ENCODE measurements at places on chromosomes 13 and 19.

GRCh38 chr13:24747248-24748060, 16.5 kb upstream of the RNF17 start:
- no peak for DNase-seq

GRCh38 chr13:99383946-99384345, 76.7 kb upstream of the GPR183 start:
- DNase-seq: no peak

DNA sequence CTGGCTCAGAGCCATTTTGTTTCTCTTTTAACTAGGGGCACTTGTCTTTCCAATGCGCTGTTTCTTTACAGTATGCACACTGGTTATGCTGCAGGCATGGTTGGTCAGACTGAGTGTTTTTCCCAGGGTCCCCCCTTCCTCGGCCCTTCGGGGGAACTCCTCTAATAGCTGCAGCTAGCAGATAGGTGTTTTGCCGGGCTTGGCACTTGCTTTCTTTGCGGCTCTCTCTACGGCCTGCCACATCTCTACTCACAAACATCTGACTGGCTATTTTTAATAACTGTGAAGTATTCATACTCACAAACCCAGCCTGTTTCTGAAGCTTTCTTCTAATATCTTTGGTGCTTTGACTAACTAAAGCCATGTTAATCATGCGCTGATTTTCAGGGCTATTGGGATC, 89.4 kb downstream of the SLC25A15 start:
- DNase-seq: no peak

GRCh38 chr19:46134527-46134926, 10.0 kb upstream of the IGFL3 start:
- no peak for DNase-seq

GRCh38 chr13:30431269-30431940, 9.1 kb downstream of the UBE2L5 start:
- no peak for DNase-seq

DNA sequence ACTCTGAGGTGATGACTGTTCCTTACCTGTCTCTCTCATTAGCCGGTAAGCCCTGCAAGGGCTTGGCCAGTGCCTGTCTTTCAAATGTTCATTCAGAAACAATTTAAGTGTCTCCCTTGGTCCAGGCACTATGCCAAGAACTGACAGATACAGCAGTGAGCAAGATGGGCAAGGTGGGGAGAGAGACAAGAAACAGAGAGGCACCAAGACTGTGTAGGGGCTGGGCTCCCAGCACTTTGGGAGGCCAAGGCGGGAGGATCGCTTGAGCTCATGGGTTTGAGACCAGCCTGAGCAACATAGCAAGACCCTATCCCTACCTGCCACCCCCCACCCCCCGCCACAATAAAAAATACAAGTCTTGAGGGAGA, 1.3 kb upstream of the CCNE1 start:
- no peak for DNase-seq

DNA sequence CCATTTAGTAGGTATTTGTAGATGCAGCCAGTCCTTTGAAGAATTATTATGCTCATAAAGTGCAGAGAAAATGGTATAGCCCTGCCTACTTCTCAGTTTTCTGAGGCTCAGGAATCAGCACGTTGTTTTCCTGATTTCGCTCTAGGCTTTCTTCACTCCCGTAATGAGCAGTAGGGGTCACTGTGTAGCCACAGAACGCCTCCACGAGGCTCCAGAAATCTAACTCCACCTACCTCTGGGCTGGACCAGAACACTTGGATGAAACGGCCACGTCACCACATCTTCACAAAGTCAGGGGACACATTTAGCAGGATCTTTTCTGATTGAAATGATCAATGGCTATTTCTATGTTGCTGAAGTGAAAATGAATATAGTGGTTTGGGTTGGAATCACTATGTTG, 49.8 kb upstream of the GTF3A start:
- DNase-seq: peak; percentile 71

DNA sequence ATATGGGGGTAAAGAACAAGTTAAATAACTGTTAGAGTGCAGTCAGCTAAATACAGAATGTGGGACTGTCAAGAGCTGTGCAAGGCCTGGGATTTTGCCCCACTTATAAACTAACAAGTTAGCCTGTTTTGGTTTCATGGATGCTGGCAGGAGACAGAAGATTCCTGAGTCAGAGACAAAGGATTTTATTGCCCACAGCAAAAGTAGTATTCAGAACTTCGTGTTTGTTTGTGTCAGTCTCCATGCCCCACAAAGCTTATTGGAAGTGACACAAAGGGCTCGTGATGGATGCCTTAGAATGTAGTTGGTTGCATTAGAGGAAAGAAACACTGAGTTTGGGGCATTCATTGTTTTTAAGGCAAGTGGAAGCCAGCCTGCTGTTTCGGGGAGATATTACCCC, 22.2 kb upstream of the SPRYD7 start:
- DNase-seq: no peak

DNA sequence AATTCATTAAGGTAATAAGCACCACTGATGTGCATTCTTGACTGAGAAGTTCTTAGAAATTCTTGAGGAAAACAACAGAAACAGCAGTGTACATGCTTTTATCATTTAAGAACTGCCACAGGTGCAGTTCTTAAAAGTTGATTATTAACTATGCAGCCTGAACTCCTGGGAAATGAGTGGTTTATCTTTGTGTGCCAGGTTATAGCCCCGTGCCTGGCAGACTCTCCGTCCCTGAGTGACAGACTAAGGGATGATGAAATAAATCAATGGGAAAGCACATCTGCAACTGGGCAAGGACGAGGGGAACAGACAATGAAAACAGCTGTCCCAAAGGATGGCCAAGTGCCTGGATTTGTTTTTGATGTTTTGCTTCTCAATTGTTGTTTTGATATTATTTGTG, 84.4 kb upstream of the SPATA13 start:
- DNase-seq: no peak

- no peak for DNase-seq
Measured at GRCh38 chr13:102003848-102004570, 397.8 kb downstream of the FGF14 start.

GRCh38 chr19:30089086-30089665, 147.1 kb downstream of the URI1 start:
- no peak for DNase-seq

DNA sequence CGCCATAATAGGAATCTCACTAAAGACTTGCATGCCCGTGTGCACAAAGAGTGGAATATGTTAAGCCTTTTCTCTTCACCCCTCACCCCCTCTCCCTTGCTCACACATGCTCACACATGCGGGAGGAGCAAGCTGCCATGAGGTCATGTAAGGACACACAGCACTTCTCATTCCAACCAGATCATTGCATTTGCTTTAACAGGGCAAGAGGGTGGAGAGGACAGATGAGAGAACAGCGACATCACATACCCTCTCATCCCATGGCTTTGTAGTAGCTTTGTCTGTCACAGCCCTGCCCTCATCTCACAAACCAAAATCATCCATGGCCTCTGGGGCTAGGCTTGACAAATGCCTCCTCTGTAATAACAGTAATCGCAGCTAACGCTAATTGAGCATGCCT, 145.6 kb upstream of the FRY start:
- DNase-seq: peak; percentile 85

DNA sequence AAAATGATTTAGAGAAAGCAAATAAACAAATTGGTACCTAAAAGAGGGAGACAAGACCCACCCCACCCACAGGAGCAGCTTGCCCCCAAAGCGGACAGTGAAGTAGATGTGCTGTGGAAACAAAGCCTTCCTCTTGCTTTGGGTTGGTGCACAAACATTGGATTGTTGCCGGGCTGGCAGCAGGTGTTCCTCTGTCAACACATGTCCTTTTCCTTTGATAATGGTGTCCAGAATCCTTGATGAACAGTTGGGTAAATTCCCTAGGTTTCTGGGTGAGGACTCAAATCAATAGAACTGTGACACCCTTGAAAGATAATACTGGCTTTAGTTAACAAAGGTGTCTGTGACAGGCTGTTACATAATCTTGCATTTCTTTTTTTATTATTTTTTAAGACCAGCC, 311.8 kb downstream of the SPRY2 start:
- DNase-seq: no peak

DNA sequence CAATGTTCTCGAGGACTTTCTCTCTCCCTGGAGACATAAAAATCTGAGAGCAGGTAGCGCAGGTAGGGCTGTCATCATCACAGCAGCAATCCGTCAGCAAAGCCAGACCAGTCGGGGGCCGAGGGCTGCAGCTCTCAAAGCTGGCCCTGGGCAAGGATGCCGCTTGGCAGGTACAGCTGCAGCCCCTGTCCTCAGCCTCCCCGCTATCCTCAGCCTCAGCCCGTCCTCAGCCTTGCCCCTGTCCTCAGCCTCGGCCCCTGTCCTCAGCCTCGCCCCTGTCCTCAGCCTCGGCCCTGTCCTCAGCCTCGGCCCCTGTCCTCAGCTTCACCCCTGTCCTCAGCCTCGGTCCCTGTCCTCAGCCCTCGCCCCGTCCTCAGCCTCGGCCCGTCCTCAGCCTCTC, 10.9 kb downstream of the C13orf46 start:
- DNase-seq: no peak

DNA sequence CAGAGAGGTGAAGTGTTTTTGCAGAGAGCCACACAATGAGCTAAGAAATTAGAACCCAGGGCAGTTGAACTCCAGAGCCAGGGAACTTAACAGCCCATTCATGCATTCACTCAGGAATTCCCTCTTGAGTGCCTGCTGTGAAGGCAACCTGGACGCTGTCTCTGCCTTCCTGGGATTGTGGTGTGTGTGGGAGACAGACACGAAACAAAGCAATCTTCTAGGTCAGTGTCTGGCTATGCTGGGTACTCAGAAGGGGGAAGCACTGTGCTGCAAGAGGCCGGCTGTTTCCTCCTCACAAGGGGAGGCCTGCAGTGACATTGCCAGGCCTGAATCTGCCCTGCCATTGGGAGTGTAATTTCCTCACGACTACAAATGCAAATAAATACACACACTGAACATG, 9.7 kb downstream of the BCKDHA start:
- no peak for DNase-seq

- no peak for DNase-seq
Measured at GRCh38 chr13:31282741-31283455, 83.1 kb downstream of the B3GLCT start.

DNA sequence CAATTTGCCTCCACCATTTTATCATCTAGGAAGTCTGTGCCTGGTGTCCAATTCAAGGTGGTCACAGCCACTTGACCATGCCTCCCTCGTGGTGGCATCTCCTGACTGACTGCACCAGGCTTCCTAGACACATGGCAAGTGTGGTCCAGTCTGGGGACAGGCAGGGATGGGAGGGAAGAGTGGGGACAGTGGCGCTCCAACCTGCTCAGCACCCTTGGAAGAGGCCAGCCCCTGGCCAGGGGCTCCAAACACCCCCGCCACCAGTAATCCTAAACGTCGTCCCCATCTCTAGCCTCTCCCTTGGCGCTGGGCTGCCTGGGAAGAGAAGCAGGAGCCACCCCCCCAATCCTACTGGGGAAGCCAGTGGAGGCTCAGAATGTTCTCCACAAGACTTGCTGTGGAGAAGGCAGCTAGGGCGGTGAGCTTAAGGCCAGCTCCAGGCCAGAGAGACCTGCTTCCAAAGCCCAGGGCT, 2.7 kb downstream of the RPL36 start:
- DNase-seq: no peak

- DNase-seq: no peak
Measured at GRCh38 chr13:65889368-65889767, 1340.8 kb downstream of the PCDH9 start.

GRCh38 chr13:75621147-75621546, 15.0 kb upstream of the LMO7 start:
- DNase-seq: no peak

DNA sequence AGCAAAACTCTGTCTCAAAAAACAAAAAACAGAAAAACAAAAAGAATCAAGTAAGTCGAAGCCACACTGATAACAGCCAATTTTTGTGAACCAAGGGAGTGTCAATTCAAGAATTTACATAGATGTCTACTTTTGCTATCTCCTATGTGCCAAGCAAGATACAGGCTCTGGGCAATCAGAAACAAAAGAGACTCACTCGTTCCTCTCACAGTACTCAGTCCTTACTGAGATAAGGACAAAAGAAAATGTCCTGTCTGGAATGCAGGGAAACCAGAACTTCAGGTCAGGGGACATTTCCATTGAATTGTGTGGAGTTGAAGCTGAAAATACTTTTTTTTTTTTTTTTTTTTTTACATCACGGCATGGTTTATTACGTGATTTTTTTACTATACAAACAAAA, 53.0 kb downstream of the NLRP12 start:
- DNase-seq: no peak

GRCh38 chr19:54430306-54431254, 15.3 kb downstream of the TTYH1 start:
- DNase-seq: no peak

DNA sequence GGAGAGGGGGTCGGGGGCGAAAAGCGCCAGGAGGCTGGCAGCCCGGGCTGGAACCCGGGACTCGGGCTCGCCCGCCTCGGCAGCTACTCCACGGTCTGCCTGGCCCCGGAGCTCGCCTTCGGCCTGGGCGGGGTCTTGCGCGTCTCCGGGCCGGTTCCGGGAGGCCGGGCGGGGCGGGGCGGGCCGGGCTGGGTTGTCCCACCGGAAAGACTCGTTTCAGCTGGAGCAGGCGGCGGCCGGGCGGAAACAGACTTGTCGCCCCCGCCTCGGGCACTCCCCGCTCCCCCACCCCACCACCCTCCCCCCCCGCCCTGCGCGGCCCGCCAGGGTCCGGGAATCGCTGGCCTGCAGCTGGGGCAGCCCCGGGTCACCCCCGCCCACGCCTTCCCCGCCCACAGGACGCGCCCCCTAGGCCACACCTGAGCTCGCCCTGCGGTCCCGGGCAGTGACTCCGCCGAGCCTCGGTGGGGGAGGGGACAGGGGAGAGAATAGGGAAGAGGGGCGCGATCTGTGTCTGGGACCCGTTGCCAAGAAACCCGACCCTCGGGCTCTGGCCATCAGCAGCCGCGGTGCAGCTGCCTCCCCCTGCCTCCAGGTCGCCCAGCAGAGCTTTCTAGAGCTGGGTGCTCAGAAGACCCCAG, 109.4 kb downstream of the KCTD15 start:
- DNase-seq: no peak

- DNase-seq: no peak
Measured at GRCh38 chr19:9061879-9062278, 25.0 kb upstream of the OR1M1 start.

GRCh38 chr19:58554494-58555368, at the start of gene CHMP2A:
Gene CHMP2A, minus strand, starts transcription at chr19:58555105. Its CDS starts 893 bp downstream, at chr19:58554212.
- DNase-seq: no peak

DNA sequence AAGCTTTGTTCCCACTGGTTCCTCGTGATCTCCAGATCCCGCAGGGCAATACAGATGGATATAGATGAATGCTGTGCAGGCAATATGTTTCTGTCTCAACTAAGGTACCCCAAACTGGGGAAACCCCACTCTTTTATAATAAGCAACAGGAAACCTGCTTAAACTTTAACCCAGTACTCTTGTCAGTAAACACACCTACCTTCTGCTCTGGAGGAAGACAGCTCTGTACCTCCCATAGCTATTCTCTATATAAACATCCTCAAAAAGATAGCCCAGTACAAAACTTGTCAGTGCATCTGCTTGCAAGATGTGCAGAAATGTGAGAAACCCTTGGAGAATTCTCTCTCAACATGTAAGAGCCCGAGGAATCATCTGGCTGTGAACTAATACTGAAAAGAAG, 583.6 kb downstream of the OLFM4 start:
- no peak for DNase-seq

- DNase-seq: no peak
Measured at GRCh38 chr19:28520998-28521568, 691.9 kb downstream of the UQCRFS1 start.

Measured in NCI-H1694 (cell line).